ENCODE measurements at places on chromosomes 4 and X.

- no peak for DNase-seq
Observed at GRCh38 chr4:173433447-173433846, 34.5 kb upstream of the SCRG1 start.

GRCh38 chr4:139669890-139670289 lies 4.3 kb downstream of the MGST2 start:
- no peak for DNase-seq

GRCh38 chr4:152007111-152007510 lies 246.3 kb upstream of the GATB start:
- DNase-seq = no peak

- no peak for DNase-seq
Observed at GRCh38 chr4:76963131-76963750, 13.7 kb downstream of the SEPTIN11 start.

GRCh38 chr4:3522326-3522640 lies 9.9 kb downstream of the LRPAP1 start:
- no peak for DNase-seq

GRCh38 chrX:129512409-129512808 lies 10.9 kb downstream of the SMARCA1 start:
- DNase-seq = no peak

DNA sequence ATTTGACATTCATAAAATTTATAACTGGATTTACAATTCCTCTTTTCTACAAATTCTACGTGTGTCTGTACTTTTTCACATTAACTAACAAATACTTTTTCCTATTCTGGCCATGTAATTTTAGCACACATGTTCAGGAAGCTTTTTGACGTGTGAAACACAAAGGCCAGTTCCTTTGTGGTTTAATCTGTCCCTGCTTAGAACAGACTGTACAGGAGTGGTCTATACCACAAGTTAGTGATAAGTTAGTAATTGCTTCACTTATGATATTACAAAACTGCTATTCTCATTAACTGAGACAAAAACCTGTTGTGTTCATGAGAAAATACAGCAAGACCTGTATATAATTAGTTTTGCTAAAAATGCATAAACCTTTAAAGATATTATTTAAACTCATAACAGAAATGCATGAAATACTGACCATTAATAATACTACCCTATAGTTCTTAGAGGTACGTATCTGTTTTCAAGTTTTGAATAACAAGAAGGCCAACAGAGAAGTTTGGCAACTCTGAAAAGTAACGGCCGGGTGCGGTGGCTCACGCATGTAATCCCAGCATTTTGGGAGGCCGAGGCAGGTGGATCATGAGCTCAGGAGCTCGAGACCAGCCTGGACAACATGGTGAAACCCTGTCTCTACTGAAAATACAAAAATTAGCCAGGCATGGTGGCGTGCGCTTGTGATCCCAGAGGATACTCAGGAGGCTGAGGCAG lies 13.7 kb upstream of the AREG start:
- DNase-seq = no peak

- DNase-seq = peak; percentile 88
Observed at GRCh38 chrX:107676559-107677378, 48.5 kb downstream of the PRPS1 start.

DNA sequence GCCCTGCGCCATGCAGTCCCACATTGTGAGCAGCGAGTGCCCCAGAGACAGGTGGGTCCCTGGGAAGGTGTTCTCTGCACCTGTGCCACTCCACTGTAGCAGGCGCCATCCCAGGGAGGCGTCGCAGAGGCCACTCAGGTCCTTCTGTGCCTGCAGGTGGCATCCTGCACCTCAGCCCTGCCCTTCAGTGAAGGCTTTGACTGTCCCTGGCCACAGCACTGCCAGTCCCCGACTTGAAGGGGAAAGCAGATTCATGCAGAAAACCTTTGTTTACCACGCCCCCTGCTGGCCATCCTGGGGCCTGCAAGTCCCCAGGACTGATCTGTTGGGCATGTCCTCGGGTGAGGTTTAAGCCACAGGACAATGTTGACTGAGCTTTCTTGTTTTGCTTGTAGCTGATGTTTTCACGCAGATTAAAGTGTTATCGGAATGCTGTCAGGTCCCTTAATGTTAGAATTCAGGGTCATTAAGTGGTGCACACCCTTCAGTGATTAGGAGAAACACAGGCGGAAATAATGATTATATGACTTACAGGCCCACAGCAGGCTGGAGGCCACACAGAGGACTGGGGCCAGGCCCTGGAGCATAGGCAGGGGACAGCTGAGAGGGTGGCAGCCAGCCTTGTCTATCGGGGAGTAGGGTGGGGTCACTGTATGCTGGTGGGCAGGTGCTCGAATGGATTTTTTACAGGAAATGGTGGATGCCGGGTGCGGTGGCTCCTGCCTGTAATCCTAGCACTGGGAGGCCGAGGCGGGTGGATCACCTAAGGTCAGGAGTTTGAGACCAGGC lies 5.0 kb downstream of the TACC3 start:
- DNase-seq = peak; percentile 72

DNA sequence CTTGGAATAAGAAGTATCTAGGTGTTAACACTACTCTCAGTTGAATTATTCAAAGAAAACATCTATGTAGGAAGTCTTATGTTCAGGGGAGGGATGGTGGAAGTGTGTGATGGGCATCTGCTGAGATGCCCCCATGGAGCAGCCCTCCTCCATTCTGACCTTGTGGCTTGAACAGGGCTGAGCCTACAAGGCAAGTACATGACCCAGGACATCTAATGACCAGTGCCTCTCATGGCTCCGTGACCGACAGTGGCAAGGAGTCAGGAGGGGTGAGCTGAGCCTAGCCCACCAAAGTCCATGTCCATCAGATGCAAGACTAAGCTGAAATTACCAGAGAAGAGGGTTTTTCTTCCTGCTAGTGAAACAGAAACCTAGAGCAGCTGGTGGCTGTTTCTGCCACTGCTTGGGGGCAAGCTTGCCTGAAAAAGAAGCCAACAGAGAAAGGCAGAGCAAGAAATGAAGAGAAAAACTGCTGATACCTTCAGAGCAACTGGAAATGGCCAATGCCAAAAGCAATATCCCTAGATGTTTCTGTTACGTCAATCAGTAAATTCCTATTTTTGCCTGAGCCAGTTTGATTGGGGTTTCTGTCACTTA lies 113.5 kb downstream of the TSPAN5 start:
- DNase-seq = no peak

- DNase-seq = peak; percentile 98
Observed at GRCh38 chr4:128823025-128823661, 13.6 kb downstream of the JADE1 start.

GRCh38 chr4:22986881-22987280 lies 294.1 kb downstream of the GBA3 start:
- peak; percentile 15 for DNase-seq

DNA sequence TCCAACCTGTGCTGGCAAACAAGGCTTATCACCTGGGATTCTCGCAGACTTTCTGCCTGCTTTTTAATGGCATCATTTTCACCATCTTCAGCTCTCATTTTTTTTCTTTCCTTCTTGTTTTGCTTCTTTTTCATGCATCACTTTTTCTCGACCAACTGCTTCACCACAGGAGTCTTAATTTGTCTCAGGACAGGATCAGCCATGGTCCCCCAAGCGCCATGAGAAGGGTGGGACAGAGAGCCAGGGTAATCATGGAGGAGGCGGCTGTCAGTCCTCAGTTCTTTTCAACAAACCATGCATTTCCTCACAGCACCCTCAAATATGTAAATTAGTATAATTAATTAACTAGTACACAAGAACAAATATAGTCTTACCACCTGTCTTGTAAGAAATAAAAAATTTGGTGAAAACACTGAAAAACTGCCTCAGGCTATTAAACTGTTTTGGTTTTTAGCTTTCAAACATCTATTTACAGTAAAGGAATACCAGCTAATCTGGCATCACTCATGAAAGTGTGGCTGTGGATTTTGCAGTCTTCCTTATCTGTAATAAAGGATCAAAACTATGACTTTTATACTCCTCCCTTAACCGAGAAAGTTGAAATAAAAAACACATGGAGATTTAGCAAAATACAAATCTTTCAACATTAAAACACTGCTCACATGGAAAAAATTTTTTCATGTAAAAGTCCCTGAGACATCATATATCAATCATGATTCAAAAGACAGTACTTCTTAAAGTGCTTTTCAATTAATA lies 19.1 kb downstream of the EIF4E start:
- no peak for DNase-seq

- DNase-seq = no peak
Observed at GRCh38 chrX:39050427-39050826, 249.2 kb downstream of the MID1IP1 start.

- DNase-seq = peak; percentile 15
Observed at GRCh38 chr4:187108845-187109244, 385.2 kb upstream of the FAT1 start.

- no peak for DNase-seq
Observed at GRCh38 chr4:10114607-10115006, 2.0 kb downstream of the WDR1 start.

DNA sequence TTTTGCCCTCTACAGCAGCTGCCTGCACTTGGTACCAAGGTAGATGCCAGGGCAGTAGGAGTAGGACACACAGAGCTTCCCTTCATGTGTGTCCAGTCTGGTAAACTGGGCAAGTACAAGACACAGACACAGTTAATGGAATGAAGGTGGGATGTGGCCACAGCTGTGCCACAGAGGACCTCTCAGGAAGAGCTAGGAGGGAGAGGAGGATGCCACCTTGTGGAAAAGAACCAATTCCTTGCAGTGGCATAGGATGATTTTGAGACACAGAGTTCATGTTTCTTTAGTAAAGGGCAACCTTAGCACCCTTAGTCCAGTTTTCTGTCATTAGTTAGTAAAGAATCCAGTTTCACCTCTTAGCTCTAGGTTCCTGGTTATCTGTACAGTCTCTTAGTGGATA lies 36.3 kb upstream of the TBC1D14 start:
- DNase-seq = no peak

GRCh38 chrX:30622361-30622760 lies 30.9 kb upstream of the GK start:
- DNase-seq = no peak

DNA sequence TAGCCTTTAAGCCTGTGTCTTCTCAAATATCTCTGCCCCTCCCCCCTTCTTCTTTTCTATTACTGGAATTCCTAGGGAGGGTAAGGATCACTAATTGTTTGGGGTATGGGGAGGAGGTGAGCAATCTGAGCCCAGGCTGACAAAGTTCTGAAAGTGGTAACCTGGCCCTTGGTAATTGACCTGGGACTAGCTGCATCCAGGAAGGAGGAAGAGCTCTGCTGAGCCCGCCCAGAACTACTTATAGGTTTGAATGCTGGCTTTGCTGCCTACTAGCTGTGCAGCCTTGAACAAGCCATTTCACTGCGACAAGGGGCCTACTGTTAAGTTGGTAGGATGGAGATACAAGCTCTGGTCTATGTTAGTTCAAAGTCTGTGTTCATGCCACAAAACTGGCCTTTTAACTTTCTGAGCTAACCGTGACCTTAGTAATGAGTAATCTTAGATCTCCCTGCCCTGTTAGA lies 37.8 kb downstream of the DGKK start:
- no peak for DNase-seq

- no peak for DNase-seq
Observed at GRCh38 chrX:57453901-57454300, 137.9 kb upstream of the ZXDB start.

DNA sequence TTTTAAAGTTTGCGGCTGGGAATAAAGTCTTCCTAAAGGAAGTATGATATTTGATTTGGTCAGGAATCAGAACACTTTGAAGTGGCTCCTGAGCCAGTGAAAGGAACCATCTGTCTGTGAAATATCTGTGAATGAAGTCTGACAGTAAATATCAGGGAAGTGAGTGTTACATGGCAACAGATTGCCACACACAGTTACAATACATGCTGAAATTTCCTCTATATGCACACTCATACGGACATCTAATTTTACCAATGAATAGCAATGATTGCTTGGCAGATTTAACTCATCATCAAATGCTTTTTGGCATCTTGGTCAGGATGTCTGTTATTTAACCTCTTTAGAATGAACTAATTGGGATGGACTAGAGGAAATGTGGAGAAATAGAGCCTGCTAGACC lies 1023.8 kb downstream of the FAT4 start:
- DNase-seq = no peak

- no peak for DNase-seq
Observed at GRCh38 chr4:100869276-100869675, 351.5 kb upstream of the EMCN start.

DNA sequence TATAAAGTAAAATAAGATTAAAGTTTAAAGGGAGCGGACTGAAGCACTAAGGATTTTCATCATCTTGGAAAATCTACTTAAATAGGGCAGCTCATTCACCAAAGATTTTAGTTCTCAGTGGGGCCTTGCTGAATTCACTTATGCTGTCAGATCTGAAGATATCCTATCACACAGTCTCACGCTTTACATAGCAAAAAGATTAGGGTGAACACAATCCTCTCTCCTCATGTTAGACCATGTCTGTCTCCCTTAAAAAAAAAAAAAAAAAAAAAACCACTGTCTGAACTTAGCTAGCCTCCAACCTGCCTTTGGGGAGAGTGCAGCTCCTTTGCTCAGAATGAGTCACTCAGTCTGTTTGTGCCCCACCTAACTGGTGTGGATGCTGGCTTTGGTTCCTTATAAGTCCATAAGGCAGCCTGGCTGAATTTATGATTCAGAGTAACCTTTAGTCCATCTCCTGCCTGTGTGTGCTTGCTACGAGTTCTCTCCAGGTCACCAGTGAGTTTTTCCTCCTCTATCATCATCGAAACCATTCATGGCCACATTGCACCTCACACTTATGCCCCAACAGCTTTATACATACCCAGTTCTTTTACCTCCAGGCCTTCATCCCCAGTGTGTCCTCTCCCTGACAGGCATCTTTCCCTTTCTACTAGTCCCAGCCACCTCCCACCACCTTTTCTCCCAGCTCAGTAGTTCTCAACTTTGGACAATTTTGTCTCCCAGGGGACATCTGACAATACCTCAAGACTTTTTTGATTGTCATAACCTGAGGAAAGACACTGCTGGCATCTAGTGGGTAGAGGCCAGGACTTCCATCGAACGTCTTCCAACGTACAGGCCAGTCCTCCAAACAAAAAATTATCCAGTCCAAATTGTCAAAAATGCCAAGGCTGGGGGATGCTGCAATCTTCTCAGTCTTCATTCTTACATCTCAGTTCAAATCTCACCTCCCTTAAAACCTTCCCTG lies 220.7 kb upstream of the EMCN start:
- DNase-seq = peak; percentile 82

DNA sequence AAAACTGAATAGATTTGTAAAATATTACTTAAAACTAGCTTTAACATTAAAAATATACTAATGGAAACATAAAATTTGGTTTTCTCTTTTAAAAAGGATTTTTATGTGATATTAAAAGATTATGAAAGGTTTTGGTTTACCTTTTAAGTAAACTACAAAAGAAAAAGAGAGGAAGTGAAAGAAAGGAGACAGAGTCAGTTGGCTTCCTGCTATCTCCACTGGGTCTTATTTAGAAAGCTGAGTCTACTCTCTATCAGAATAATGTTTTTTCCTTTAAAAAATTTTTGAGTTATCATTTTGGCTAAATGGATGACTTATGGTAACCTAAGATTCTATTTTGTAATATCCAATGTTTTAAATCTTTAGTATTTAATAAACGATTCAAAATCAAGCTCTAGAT lies 21.6 kb upstream of the ATP8A1 start:
- no peak for DNase-seq
